ENCODE measurements at places on chromosomes 3 and 15. TPM values are rescaled to one million over a fixed set of nuclear protein-coding genes. Genes with fewer than 3 reads are reported as not detected.

FMN1 gene
- total RNA-seq, result 0.59 TPM

NUSAP1 gene
- 60.6 TPM for total RNA-seq

CYP19A1 gene
- total RNA-seq, result 34.5 TPM

ACKR4 gene
- 8.1 TPM for total RNA-seq

CLDN1 gene
- 0.20 TPM for total RNA-seq

PP2D1 gene
- total RNA-seq, result not detected

SLC28A2 gene
- total RNA-seq, result not detected

ESYT3 gene
- 1.4 TPM for total RNA-seq

PIK3R4 gene
- 44.6 TPM for total RNA-seq

HRH1 gene
- total RNA-seq, result 12.1 TPM

AHSG gene
- total RNA-seq, result not detected

COL7A1 gene
- total RNA-seq, result 17.8 TPM

RGMA gene
- total RNA-seq, result 2.9 TPM

C3orf20 gene
- total RNA-seq, result not detected

FGF7 gene
- total RNA-seq, result 94.4 TPM

AAGAB gene
- total RNA-seq, result 30.3 TPM

WDR93 gene
- not detected for total RNA-seq

ECE2 gene
- total RNA-seq, result not detected

THPO gene
- total RNA-seq, result 0.37 TPM

CERS3 gene
- not detected for total RNA-seq

SEMA6D gene
- total RNA-seq, result 0.59 TPM

MLF1 gene
- 4.4 TPM for total RNA-seq

HPS3 gene
- 45.0 TPM for total RNA-seq

SLC25A26 gene
- total RNA-seq, result 16.9 TPM

NPAP1 gene
- total RNA-seq, result not detected

ROPN1B gene
- not detected for total RNA-seq

A4GNT gene
- total RNA-seq, result not detected

FANCD2OS gene
- total RNA-seq, result not detected

SV2B gene
- not detected for total RNA-seq

KCNAB1 gene
- total RNA-seq, result not detected

PARP15 gene
- 0.20 TPM for total RNA-seq

TGM4 gene
- total RNA-seq, result under 0.01 TPM

STAB1 gene
- total RNA-seq, result 1.8 TPM

RYR3 gene
- total RNA-seq, result under 0.01 TPM

UBXN7 gene
- total RNA-seq, result 19.5 TPM

TYRO3 gene
- total RNA-seq, result 7.0 TPM

MYO5C gene
- total RNA-seq, result 0.20 TPM

CCDC33 gene
- not detected for total RNA-seq

CADM2 gene
- not detected for total RNA-seq

TMEM108 gene
- not detected for total RNA-seq

ANKRD63 gene
- total RNA-seq, result not detected

MESP2 gene
- total RNA-seq, result 1.1 TPM

CDHR4 gene
- total RNA-seq, result not detected

TMEM207 gene
- total RNA-seq, result not detected

TMCO5A gene
- total RNA-seq, result not detected

ZBED2 gene
- total RNA-seq, result not detected

Data from subcutaneous preadipocyte (primary cell).